T follicular helper cell (primary cell): ENCODE measurements at places on chromosomes 6 and 20.

- DNase-seq = no peak
These were observed 27.4 kb downstream of the TRPC4AP start for GRCh38 chr20:35065181-35065580.

- no peak for DNase-seq
These were observed 40.2 kb upstream of the DACT2 start for GRCh38 chr6:168359794-168360193.

- DNase-seq = no peak
These were observed 155.2 kb upstream of the RSPO3 start for GRCh38 chr6:126963077-126963809.

- no peak for DNase-seq
These were observed 764 bp downstream of the BAG6 start for GRCh38 chr6:31651602-31652191.

DNA sequence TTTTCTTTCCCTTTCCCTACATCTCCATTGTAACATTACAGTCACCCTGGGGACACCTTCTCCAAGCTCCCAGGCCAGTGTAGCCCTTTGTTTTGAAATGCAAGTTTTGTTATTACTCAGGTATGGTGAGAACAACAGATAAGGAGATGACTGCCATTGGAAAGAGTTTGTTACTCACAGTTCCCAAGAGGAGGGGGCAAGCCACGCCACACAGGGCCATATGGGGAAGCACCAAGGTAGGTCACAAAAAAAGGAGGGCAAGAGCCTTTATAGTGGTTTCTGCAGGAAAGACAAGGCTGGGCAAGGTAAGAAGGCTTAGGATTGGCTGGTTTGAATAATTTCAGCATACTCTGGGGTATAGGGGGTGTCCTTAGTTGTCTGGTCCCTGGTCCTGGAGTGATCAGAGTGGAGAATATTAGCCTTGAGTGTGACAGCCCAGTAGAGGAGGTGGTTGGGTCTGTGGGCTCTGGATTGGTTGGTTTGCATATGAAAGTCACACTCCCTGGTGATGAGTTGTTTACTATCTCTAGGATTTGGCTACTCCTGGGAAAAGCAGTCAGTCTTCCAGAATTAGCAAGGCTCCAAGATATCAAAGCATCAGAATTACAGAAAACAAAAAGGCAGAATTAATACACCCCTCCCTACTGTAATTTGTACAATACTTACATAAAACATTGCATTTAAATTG lies 33.1 kb upstream of the SMLR1 start:
- DNase-seq = no peak

DNA sequence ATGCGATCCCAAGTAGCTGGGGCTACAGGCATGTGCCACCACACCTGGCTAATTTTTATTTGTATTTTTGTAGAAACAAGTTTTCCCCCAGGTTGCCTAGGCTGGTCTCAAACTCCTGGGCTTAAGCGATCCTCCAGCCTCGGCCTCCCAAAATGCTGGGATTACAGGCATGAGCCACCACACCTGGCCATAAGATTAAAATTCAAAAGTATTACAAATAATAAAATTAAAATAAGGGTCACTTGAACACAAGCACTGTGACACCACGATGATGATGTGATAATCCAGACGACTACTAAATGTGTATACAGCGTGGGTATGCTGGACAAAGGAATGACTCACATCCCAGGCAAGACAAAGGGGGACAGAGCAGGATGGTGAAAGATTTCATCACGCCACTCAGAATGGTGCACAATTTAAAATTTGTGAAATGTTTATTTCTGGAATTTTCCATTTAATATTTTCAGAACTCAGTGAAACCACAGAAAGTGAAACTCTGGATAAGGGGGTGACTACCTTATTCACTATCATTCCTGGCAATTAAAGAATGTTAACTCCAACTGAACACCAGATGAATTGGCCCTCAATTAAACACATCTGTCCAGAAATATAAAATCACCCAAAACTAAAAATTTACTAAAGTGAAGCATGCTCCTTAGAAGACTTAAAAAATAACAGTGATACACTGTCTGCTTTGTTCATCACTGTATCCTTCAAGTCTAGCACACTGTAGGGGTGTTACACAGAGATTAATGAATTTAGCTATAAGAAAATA lies 13.1 kb downstream of the B4GALT5 start:
- no peak for DNase-seq

- DNase-seq = no peak
These were observed 18.7 kb upstream of the MEI4 start for GRCh38 chr6:77633993-77634715.

GRCh38 chr6:98295515-98296175 lies 538.7 kb upstream of the POU3F2 start:
- DNase-seq = no peak

DNA sequence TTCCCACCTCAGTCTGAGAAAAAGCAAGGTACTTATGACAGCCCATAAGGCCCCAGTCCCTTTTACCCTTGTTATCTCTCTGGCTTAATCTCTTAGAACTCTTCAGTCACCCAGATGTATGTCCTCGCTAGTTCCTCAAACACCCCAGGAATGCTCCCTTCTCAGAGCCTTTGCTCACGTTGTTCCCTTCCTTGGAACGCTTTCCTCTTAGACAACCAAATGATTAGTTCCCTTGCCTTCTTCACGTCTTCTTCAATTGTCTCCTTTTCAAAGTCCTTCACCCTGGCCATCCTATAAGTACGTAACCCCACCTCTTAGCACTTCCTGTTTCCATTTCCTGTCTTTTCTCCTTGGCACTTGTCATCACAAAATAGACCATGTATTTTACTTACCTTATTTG lies 1.1 kb upstream of the APOBEC2 start:
- no peak for DNase-seq

DNA sequence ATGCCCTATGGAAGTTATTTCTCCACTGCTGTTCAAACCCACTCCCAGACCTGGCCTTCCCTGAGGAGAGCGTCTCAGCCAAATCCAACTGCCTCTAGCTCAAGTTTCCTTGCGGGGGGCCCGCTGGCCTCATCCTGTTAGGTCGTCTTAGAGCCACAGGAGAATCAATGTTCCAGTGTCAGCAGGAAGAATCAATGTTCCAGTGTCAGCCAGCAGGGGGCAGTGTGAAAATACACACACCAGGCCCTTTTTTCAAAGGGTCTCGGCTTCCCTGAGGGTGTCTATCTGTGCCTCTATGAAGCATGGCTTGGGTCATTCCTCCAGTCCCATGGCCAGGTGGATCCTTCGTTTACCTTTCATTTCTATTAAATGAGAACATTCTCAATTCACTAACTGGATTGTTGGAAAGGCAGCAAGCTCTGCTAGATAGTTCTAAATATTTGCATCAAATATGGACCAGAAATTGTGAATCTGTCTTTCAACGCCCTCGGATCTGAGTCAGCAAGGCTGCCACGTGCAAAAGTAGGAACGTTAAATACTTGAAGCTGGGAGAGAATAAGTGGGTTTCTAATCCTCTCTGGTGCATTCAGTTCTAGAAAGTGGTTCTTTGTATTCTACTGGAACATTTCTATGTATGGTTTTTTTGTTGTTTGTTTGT lies 19.2 kb downstream of the PRND start:
- DNase-seq = peak; percentile 51

DNA sequence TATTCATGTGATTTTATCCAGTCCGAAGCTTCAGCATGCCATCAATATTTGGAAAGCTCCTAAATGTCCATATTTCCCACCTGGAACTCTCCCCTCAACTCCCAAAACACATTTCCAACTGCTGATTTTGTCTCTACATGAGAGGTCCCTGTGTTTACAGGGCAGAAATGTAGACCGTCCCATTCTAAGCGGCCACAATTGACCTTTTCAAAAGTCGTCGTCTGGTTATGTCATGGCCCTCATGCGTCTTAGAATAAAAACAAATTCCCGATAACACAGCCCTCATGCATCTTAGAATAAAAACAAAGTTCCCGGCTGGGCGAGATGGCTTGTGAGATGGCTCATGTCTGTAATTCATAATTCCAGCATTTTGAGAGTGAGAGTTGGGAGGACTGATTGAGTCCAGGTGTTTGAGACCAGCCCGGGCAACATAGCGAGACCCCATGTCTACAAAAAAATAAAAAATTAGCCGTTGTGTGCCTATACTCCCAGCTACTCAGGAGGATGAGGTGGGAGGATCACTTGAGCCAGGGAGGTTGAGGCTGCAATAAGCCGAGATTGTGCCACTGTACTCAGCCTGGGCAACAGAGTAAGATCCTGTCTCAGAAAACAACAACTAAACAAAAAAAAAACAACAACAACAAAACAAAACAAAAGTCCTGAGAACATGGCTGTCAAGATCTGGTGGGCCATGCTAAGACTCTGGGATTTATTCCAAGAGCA lies 6.4 kb upstream of the ZNF217 start:
- no peak for DNase-seq

DNA sequence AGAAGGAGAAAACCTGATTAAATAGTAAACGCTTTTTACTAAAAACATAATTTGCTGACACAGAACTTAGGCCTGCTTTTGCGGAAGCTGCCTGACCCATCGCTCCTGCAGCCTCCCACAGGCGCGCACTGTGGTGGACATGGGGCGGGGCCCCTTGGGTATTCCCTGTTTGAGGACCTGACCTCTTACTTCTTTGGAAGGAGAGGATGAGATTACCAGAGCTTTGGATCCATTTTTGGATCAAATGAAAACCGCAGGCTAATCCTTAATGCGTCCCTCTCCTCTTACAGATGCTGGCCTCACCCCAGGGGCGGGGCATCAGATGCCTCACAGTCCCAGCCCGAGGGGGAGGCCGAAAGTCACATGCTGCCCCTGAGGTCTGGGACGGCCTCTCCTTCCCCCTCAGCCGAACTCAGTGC lies 151.0 kb downstream of the SCML4 start:
- no peak for DNase-seq
